HL-60 (cell line): ENCODE measurements at places on chromosomes 5 and 9.

DNA sequence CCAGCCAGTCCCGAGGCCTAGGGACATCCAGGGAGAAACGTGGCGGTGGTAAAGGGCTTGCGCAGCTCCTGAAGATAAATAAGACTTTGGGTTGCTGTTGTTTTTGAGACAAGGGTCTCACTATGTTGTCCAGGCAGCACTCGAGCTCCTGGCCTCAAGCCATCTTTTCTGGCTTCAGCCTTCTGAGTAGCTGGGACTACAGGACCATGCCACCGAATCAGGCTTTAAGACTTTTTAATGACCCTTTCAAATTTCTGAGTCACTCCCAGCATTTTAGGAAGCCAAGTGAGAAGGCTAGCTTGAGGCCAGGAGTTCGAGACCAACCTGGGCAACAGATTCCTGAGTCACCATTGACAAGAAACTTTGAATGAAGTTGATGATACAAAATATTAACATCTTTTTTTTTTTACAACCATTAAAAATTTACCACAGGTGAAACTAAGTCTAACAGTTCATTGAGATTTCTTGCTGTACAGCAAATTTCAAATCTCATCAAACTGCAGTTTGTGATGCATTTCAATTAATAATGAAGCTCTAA is 817 bp upstream of the GNE start:
- no peak for DNase-seq

DNA sequence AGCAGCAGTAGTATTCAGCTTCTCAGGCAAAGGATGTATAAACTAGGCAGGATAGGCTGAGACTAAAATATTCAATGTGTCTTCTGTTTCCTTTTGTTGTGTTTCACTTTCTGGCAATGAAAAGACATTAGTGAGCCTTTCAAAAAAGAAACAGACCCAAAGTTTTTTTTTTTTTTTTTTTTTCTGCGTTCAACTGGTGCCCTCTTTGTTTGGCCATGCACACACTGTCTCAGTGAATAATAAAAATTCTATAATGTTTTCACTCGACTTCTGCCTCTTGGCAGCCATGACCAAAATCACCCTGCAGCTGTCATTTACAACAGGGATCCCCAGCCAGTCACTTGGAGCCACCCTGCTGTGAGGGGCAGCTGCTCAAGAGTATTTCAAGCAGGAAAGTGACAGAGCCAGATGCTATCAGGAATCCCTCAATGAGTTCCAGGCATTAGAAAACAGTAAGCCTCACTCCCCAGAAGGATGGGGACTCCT is 44.0 kb upstream of the MAN2A1 start:
- DNase-seq = no peak

- peak; percentile 85 for DNase-seq
Measured at GRCh38 chr9:129068990-129069861, 11.7 kb upstream of the DOLPP1 start.

DNA sequence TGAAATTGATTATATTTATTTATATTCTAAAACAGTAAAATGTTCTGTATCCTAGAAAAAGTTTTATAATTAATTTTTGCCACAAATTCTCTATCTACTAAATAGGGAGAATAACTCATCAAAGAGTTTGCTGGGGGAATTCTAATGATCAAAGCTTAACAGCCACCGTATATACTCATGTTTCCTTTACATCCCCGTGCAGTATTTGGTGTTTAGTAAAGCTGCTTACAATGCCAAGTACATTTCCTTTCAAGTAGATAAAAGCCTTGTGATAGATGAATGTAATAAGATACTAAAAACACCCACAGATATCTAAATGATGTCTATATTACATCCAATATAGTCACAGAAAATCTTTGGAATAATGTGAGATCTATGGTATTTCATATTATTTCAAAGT is 312.2 kb downstream of the HCN1 start:
- no peak for DNase-seq

DNA sequence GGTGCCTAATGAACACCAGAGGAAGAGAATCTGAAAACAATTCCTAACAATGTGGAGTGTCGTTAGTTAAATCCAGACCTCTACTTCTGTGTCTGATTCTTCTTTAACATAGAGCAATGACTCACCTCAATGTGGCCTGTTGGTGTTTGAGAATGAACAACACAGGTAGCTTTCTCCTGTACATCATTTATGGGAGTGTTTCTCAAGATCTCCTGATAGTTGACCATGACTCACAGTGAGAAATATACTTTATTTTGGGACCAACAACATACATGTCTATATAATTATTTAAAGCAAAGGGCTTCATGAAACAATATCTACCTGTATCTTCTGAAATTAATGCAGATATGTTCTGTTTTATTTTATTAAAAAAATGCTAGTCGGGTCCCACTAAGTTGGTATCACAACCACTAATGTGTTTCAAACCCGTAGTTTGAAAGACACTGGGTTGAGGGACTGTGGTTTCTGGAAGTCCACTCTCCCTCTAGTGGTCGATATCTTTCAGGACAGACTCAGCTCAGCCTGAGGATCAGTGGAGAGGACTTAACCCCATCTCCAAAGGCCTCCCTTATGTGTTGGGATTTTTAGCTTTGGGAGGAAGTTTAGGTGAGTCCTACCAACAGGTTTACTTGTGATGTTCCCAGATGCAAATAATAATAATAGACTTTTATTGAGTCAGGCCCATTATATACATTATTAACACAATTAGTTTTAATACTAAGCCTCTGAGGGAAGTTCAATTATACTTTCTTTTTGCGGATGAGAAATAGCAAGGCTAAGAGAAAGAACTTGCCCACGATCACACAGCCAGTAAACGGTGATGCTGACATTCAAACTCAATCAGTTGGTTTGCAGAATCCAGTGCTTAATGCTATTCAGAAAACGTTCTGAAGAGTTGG is 70.0 kb upstream of the KLF9 start:
- peak; percentile 39 for DNase-seq

DNA sequence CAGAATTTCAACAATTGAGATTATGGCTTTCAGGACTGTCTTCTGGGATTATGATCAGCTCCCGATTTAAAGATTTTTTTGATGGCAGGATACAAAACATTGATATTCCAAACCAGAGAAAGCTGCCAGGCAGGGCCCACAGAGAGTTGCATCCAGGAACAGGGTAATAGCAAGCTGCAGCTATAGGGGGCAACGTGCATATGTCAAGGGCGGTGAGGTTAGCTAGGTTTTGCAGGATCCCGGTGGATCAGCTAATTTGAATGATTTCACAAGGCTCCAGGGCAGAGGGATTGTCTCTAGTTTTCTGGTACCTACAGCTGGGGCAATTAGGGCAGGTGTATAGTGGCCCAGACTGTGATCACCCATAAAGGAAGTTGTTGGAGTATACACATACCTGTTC is 339.4 kb downstream of the CHSY3 start:
- DNase-seq = no peak

DNA sequence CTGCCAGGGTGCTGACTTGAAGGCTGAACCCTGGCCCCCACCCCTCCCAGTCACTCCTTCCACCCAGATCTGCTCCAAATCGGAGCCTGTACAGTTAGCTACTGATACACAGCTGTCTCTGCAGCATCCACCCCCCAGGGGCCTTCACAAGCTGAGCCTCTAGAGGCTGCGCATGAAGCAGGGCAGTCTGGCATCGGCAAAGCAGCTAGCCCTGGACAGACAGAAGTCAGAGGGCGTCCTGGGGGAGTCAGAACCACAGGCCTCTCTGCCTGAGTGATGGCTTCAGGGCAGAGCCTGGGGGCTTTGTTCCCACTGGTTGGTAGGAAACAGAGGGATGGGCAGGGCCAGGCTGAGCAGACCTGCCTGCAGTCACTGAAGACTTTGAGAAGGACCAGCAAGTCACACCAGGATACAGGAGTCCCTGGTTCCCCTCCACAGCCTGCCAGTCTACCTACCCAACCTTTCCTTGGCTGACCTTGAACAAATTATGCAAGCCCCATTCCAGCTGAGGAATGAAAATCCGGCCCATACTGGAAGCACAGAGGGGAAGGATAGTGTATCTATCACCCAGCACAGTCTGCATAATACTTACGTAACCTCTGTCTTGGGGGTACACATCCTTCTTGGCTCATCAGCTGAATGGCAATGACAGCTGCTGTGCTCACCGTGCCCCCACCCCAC is 8.8 kb downstream of the VDAC1 start:
- peak; percentile 33 for DNase-seq

- no peak for DNase-seq
Measured at GRCh38 chr5:24616566-24616965, 28.2 kb downstream of the CDH10 start.

- DNase-seq = no peak
Measured at GRCh38 chr5:110784901-110785300, 46.1 kb downstream of the SLC25A46 start.

DNA sequence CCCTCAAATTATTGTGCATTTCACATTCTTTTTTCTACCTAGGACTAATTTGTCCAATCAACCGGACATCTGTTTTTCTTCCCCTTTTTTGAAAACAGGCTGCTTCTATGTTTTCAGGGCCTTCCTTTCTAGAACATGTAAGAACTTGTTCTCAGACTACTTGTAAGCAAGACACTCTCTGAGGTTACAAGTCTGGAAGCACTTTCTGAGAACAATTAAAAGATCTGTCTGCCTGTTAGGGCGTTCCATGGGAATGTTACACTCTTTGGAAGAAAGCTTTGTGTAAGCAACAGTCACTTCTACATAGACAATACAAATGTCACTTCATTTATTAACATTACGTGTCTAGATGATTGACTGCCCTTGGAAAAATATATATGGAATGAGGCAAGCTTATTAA is 50.9 kb upstream of the HSPB3 start:
- no peak for DNase-seq

DNA sequence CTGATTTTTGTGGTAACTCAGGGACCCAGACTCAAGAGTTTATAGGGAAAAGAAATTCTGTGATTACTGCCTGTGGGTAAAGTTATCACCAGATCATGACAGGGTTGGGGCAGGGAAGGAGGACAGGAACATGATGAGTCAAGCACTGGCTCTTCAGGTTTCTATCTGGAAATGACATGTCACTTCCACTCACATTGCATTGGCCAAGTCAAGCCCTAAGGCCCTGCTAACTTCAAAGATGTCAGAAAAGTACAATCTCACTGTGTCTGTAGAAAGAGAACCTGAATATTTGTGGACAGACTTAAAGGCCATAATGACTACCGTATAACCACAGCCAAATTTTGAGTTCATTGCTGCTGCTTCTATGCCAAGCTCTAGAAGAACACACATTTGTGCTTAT is 187.7 kb downstream of the TLE4 start:
- DNase-seq = no peak

DNA sequence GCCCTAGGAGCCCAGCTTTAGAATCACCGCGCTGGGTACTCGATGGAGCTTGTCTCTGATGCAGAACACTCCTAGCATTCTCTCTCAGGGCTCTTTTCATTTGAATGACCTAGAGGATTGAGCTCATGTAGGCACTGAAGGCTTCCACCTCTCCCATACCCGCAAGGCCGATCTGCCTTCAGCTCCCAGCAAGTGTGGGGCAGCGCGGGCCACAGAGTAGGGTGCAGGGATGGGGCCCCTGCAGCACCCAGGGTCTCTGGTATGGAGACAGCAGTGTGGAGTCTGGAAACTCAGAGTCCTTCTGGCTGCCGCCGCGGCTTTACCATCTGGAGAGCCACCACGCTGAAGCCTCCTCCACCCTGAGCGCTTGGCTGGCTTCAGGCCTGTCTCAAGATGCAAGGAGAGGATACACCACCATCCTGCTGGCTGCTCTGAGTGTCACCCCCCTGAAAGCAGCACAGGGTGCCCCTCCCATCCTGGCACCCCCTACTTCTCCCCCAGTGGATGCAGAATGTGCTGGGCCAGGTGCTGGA is 12.9 kb downstream of the STKLD1 start:
- no peak for DNase-seq

DNA sequence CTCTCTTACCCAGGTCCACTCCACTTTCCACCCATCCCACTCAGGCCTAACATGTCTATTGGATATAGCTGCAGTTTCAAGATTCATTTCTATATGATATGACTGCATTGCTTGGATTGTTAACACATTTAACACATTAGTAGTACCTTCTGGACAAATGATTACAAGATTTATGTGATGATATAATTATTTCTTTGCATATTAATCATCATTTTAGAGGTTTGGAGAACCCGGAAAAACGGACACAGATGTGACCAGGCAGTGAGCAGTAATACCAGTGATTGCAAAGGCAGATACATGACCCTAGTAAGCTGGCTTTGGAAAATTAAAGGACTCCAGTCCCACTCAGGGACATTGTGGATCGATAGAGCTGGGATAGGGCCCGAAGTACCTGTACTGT is 103.8 kb downstream of the PRR16 start:
- DNase-seq = no peak

GRCh38 chr9:6598249-6598725 is 47.2 kb downstream of the GLDC start:
- DNase-seq = no peak

DNA sequence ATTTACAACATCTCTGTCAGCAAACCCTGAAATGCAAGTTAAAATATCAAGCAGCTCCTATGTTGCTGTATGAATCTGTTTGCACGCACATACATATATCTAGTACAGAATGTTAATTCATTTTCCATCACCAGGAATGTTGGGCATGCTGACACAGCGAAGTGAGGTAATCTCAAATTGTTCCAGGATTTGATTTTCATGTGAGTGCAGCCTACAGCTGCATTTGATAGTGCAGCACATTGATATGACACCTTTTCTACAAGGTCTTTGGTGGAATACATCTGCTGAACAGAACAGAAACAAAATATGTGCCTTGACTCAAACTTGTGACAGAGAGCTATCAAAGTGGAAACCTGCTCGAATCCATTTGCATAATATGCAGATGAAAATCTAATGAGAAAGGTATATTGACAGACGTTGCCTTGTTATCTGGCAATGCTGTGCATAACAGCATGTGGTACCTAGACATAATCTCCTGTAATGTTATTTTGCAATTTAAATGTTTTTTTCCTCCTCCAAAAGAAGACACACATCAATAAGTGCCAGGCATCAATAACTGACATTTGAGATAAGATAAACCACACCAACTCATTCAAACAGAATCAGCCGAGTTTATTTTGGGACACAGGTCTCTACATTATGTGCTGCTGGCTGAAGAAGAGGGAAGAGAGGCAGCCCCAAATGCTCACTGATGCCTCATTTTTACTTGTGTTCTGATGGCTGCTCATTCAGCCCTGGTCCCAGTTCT is 512.2 kb downstream of the ZNF608 start:
- no peak for DNase-seq

DNA sequence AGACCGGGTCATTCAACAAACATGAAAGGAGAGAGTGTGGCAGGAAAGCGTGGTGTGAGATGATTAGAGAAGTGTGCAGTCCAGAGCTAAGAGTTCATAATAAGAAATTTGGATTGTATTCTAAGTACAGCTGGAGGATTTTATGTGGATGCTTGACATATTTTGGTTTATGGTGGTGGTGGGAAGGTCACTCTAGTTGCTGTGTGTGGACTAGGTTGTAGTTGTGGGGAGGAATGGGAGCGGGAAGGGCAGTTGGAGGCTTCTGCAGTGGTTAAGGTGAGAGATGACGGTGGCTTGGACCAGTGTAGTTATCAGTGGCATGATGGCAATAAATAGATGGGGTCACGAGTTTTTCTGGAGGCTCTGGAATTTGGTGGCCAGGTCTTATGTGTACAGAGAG is 45.7 kb upstream of the GPR151 start:
- no peak for DNase-seq

DNA sequence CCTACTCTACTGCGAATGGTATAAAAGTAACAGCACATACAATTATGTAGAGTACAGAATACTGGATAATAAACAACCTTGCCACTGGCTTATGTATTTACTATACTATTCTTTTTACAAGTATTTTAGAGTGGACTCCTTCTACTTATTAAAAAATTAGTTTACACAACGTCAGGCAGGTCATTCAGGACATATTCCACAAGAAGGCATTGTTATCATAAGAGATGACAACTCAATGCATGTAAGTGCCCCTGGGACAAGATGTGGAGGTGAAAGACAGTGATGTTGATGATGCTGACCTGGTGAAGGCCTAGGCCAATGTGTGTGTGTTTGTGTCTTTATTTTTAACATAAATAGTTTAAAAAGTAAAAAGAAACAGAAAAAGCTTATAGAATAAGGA is 421.7 kb downstream of the CDH12 start:
- DNase-seq = no peak
